ENCODE measurements at places on chromosomes 2 and 18.
A peak's percentile ranks its signal among the peaks of the same experiment; 100 is the strongest.

GRCh38 chr2:144147356-144147755 is 372.6 kb downstream of the ZEB2 start:
- DNase-seq = no peak

- no peak for DNase-seq
These were observed 8.3 kb upstream of the IL1R2 start for GRCh38 chr2:101983486-101983885.

DNA sequence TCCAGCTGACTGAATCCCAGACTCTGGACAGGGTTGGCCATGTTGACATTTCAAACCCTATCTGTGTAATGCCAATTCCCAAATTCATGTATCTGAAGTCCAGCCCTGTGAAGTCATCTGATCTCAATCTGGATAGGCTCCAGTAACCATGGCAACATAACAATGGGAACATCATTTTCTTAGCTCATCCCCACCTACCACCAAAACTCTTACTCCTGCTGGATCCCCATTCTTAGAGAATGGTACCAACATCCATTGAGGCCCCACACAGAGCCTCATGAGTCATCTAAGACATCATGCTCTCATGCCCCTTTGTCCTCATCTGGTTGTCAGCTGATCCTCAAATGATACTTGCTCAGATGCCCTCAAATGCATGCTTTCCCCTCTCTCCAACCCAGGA is 58.9 kb upstream of the TEX51 start:
- DNase-seq = no peak

- no peak for DNase-seq
These were observed 106.2 kb upstream of the L3MBTL4 start for GRCh38 chr18:6520901-6521300.

DNA sequence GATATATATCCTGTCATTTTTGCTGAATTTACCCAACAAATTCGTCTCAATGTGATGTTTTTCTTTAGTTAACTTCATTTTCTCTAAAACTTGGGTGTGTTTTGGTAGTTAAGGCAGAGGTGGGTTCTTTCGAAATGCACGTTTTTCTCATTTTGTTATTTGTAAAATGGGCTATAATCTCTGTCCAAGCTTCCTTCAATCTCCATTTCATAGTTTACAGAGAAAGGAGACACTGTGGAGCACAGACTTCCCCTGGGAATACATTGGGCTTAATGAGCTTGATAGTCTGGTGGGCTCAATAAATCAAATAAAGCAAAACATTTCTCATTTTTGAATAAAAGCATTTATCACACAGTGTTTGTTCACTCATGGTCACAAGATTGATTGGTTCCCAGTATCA is 145.1 kb downstream of the AGPS start:
- no peak for DNase-seq

DNA sequence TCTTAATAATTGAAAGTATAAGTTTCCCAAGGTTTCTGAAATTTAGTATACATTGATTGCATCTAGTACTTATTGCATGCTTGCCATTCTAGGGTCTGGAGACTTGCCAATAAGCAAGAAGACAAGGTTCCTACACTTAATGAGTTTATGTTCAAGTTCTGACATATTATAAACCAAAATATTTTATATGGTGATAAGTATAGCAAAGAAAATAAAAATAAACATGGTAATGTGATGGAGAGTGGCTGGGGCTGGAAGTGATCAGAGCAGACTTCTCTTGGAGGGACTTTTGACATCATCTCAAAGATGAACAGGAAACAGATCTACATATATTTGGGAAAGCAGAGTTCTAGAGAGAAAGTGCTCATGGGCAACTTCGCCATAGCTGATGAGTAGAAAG is 119.5 kb upstream of the EPHA4 start:
- DNase-seq = no peak

DNA sequence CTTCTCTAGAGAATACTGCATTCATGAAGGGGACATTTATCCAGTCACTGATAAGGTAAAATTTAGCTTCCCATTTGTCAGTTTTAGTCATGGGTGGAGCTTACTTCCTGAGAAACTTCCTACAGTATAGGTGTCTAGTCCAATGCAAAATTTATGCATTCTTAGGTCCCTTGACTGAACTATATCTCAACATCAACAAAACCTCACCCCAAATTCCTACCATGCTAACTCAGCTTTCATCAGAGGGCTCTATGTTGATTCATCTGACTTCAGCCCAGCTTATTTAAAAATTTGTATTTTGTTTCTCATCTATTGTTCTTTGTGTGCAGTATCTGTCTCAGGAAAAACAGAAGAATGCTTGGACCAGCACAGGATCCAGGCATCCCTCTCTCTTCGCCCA is 296.4 kb upstream of the ACVR2A start:
- DNase-seq = no peak

GRCh38 chr2:194566907-194567660 is 1089.9 kb upstream of the SLC39A10 start:
- DNase-seq = no peak

GRCh38 chr2:64653109-64654062 is at the start of gene SERTAD2:
Gene SERTAD2 (minus strand): TSS chr2:64653913. CDS start chr2:64636871, 17,042 bp downstream.
- DNase-seq = peak; percentile 72

DNA sequence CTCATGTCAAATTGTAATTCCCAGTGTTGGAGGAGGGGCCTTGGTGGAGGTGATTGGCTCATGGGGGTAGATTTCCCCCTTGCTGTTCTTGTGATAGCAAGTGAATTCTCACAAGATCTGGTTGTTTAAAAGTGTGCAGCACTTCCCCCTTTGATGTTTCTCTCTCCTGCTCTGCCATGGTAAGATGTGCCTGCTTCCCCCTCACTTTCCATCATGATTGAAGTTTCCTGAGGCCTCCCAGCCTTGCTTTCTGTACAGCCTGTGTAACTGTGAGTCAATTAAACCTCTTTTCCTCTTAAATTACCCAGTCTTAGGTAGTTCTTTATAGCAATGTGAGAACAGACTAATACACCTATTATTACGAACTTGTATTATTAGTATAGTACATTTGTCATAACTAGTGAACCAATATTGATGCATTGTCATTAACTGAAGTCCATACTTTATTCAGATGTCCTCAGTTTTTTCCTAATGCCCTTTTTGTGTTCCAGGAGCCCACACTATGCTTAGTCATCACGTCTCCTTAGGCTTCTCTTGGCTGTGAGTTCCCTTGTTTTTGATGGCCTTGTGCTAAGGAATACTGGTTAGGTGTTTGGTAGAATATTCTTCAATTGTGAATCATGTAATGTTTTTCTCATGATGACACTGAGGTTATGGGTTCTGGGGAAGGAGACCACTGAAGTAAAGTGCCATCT is 4.5 kb upstream of the MAP3K2 start:
- DNase-seq = no peak

Data from NCI-H524 (cell line).